Forelimb muscle (tissue), 1 donor: ENCODE measurements at places on chromosomes 2 and 18. TPM values are rescaled to one million over a fixed set of nuclear protein-coding genes. Genes with fewer than 3 reads are reported as not detected.

GGCX gene
- polyA plus RNA-seq = 19.7 TPM

C2orf15 gene
- 0.37 TPM for polyA plus RNA-seq

ALK gene
- 0.03 TPM for polyA plus RNA-seq

DNA sequence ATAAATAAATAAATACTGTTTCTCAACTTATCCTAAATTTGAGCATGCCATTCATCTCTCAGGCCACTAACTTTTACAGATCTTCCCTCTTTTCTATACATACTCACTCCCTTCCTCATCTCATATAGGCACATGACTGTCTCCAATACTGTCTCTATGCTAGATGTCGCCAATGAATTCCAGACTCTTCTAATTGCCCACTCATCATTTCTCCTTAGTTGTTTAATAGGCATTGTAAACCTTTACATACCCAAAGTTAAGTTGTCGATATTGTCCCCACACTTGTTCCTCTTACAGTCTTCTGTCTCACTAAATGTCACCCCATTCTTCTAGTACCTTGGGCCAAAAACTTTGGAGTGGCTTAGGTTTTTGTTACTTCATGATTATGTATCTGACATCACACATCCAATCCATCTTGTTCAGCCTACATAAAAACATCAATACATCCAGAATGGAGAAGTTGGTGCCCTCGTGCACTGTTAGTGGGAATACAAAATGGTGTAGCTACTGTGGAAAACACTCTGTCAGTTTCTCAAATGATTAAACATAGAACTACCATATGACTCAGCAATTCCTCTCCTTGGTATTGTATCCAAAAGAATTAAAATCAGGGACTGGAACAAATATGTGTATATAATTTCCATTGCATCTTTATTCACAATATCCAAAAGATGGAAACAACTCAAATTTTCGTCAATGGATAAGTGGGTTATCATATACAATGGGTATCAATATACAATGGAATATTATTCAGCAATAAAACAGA is 935.1 kb downstream of the SLC4A3 start:
- DNase-seq = no peak

DNA sequence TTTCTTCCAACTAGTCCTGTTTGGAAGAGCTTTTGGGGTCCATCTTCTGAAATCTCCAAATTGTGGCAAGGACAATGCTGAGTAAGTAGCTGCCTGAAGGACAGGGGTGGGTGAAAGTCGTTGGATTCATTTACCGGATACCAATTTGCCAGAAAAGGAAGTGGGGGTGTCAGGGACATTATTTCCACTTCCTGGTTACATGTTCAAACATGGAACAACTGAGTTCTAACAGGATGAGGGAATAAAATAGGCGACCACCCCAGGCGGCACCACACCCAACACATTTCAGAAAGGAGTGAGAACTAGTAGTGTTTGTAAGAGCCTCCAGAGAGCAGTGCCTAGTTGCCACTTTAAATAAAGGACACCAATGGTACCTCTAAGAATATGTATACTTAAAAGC is 158.6 kb upstream of the SERTAD2 start:
- DNase-seq = no peak

DNA sequence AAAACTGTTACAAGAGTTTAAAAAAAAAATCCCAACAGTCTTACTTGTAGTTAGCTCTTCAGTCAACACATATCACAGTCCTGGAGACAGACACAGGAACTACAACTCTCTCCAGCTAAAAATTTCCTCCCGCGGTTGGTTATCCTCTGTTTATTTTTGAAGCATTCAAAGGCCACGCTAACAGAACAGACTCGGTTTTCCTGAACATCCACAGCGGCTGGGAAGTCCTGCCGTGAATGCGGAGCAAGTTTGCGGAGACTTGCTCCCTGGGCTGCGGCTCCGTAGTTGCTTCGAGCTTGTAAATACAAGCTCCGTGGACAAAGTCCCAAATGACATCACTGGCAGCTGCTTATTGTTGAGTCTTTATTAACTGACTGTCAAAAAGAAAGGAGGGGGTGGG is at the start of gene NCKAP5:
TSS of gene NCKAP5 (minus strand) at position 292 of the 400 bp plus-strand sequence. CDS start 50,937 bp downstream, outside the sequence.
- DNase-seq = peak; percentile 80

- no peak for DNase-seq
Measured at GRCh38 chr2:127592761-127593227, 53.2 kb upstream of the GPR17 start.

DNA sequence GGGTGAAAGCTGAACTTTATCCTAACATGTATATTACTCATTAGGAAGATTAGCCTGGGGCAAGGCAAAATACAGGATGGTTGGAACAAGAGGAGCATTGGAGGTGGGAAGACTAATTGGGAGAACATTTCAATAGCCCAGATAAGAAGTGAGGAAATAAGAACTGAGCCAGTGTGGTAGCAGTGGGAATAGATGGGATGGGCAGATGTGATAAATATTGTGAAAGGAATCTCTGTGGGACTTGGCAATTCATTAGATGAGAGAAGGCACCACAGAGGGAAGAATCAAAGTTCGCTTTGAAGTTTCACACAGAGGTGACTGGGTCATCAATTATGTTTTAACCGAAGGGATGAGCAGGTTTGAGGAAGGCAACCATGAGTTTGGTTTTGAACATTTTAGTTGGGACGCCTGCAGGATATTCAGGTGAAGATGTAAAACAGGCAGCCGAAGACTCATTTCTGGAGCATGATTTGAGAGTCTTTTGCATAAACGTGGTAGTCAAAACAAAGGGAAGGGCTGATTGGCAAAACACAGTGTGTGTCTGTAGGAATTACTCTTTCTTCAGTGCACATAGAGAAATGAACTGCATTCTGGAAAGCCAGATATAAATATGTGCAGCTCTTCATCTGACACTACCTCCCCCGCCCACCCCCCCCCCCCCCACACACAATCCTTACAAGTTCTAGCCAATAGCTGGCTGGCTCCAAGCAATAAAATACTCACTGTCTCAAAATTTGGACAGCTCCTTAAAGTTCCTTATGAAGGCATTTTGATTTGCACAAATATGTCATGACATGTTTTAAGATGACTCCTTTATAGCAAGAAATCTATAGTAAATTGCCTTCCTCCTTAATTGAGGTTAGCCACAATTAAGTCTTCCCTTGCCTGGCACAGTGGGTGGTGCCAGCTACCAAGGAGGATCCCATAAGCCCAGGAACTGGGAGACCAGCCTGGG is 1.9 kb upstream of the SLC1A4 start:
- no peak for DNase-seq

GRCh38 chr2:23564615-23564960 is 179.6 kb downstream of the KLHL29 start:
- no peak for DNase-seq

GRCh38 chr18:44054514-44054913 is 626.2 kb upstream of the SETBP1 start:
- no peak for DNase-seq

- DNase-seq = no peak
Measured at GRCh38 chr2:31828891-31829290, 181.9 kb downstream of the MEMO1 start.
